ENCODE measurements at places on chromosomes 2 and 18.

DNA sequence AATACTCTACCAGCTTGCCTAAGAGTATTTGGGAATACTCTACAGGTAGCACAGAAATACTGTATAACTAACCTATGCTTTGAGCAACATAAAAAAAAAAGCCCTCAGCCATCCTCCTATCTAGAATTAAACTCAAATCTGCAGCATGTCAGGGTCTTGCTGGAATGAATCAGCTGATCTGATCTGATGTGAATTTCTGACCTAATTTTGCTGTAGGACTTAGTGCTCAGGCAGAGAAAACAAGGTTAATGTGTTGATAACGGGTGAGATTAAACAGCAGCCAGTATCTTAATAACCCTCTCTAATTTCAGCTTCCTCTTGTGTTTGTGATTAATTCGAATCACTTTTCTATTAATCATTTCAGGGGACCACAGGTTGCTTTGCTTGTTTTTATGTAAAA, 16.3 kb downstream of the NYAP2 start:
- DNase-seq, result no peak

DNA sequence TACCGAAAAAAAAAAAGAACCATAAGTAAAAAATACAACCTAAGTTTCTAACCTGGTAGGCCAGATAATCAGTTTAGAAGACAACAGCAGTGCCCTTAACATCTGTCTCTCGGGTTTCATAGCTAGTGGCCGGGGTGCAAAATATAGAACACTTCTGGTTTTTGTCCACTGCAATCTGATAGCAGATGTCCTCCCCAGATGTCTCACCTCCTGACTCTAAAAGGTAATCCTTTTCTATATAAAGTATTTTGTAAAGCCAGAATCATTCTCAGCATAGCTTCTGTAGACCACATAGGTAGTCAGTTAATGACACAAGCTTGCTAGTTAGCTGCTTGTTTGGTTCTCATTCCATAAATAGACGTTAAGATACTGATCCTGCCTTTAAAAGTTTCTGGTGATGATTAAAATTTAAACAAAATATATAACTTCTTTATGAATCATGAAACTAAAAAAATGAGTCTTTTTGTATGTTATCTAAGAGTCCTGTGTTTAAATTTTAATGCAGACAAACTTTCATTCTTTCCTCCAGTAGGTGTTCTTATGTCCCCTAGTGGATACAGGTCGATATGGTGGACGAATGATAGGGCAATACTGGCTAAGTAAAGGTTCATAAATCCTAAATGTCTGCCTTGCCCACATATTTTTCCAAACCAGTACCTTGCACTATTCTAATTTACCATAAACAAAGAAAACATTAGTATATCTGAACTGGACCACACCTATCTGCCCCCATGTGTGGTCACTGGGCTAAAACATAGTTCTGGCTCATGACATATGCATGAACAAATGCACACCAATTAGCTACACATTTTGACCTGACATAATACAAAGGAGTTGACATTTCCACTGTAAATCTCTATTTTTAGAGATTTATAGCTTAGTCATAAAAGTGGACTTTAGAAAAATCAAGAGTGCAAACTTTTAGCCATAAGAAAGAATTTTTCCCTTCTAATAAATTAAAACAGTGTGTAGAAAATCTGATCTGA, 171.0 kb downstream of the SRBD1 start:
- DNase-seq, result no peak

- no peak for DNase-seq
Observed at GRCh38 chr18:8623549-8624106, 14.4 kb downstream of the RAB12 start.

GRCh38 chr2:190545093-190545492, 10.6 kb upstream of the NEMP2 start:
- no peak for DNase-seq

GRCh38 chr2:195331966-195332365, 325.1 kb upstream of the SLC39A10 start:
- no peak for DNase-seq
